Astrocyte (in vitro differentiated cells and primary cell): ENCODE measurements at places on chromosomes 2 and 18.
A peak's percentile ranks its signal among the peaks of the same experiment; 100 is the strongest.

DNA sequence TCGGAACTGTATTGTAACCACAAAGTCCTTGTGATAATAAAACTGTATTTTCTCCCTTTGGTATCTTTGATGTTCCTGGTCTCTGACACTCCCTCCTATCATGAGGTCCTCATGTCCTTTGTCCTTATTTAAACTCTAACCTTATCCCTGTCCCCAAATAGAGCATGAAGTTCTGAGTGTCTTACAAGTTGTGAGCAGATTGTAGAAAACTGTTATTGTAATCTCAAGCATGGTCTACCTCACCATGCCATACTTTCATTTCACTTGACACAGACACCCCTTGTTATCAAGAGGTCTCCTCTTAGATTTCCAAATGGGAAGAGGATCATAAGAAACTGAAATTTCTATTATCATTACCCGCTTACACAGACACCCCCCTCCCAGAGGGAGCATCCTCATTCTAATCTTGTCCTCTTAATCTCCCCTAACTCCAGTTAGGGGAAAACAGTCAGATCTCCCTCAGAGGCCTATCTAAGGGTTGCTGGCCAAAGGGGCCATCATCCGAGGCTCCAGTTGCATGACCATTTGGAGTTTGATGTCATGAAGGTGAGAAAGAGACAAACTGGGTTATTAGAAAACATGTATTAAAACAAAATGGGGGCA lies 29.0 kb downstream of the MYO3B start:
- no peak for DNase-seq

GRCh38 chr18:10197097-10197496 lies 257.3 kb upstream of the APCDD1 start:
- no peak for DNase-seq

DNA sequence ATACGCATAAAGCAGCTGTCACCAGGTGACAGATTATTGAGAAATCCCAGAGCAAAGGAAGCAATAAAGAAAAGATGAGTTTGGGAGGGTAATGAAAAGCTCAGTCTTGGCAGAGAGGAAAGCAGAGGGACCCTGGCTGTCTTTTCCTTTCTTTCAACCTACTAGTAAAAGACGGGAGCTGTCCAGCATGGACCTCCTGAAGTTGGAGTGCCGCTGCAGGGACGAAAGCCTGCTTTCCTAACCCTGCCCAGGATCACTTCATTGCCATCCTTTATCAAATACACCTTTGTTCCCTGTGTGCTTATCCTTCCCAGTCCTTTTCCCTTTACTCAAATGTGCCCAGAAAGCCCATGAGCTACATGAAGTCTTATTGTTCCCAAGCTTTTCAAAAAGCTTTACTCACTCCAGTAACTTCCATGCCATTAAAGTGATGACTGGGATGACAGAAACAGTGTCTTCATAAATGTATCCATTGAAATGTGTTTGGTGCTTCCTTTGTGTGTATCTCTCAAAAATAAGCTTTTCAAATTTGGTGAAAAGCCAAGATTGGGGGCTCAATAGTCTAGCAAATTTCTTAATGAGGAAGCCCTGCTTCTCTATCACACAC lies 3.7 kb upstream of the SPR start:
- DNase-seq = peak; percentile 27

- DNase-seq = no peak
These were observed 420.6 kb upstream of the UBE2E3 start for GRCh38 chr2:180559771-180560170.

- no peak for DNase-seq
These were observed 27.0 kb downstream of the MEIS1 start for GRCh38 chr2:66461664-66462500.

DNA sequence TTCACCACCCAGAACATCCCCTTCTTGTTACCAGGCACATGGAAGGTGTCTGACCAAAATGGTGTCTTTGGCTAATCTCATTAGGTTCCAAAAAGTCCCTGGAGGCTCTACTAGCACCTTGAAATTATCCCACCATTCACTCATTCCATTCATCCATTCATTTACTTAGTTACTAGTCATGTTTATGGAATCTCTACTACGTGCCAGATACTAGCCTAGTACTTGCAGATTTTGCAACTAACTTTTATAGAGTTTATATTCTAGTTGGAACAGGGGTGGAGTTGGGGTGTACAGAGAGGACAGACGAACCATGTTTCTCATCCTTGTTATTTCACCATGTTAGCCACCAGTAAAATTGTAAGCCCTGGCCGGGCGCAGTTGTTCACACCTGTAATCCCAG lies 4.0 kb upstream of the NOP58 start:
- DNase-seq = peak; percentile 25

DNA sequence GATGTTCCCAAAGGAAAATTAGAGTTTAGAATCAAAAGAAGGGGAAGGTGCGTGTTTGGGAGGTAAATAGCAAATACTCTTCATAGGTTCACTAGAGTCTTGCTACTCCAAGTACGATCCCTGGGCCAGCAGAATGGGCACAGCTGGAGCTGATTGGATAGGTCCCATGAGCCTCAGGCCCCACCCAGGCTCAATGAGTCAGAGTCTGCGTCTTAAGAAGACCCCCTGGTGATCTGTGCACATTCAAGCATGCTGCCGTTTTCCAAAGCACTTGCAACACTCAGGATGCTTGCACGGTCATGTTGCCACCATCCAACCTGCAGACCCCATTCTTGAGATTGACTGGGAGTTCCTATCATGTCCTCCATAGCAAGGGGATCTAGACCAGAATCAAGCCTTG lies 40.5 kb downstream of the ABCG8 start:
- DNase-seq = peak; percentile 7

GRCh38 chr2:113058411-113058994 lies 495 bp upstream of the IL36RN start:
- DNase-seq = no peak

DNA sequence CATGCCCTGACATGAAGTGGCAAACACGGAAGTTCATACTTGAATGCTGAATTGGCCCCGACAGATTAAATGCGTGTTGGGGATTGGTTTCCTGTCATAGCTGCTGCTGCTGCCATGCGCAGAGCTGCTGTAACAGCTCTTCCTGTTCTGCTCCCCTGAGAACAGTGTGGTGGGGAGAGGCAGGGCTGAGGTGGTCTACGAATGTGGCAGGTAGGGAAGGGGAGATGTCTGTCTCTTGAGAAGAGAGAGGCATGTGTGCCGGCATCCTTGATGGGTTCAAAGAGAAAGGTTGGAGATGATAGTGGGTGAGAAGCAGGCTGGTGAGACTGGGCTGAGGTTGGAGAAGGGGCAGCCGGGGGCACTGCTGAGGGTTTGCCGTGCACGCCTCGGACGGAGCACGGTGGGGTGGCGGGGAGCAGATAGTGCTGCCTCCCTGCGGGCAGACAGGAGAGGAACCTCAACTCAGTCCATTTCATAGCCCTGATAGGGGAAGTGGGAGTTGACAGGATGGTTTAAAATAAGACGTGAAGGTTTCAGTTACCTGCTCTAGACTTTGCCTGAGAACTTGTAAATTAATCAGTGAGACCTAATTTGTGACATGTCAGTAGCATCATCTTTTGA lies 46.1 kb downstream of the TMEM185B start:
- no peak for DNase-seq

GRCh38 chr18:59646963-59647307 lies 50.3 kb downstream of the CCBE1 start:
- DNase-seq = no peak

DNA sequence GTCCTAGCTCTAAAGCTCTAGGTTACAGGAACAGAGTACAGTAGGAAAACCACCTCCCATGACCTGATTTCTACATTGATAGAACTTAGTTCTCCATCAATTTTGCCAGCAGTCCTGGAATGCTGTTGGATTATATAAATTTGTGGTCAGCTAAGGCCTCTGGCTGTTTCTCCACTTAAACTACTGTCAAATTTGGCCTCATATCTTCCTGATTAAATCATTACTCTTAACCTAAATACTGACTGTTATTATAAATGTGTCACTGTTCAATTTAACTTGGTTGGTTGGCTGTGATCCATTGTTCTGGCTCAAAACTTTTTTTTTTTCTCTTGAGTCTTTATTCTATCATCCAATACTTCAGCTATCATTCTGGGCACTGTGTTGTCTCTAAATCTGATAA lies 71.2 kb downstream of the TGFA start:
- no peak for DNase-seq

DNA sequence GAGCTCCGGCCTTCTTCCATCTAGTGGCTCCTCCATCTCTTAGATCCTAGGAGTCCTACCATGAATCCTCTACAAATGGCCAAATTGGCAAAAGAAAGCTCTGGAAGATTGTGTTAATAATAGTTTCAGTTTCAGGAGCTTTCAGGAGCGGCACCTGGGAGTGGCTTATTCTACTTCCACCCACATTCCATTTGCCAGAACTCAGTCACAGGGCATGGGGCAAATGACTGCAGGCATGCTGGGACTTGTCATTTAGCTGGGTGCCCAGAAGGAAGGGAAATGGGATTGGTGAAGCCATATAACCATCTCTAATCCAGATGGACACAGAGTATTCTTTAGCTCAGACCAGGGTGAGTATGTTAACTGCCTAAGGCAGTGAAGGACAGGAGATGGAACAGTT lies 3.6 kb upstream of the LRATD1 start:
- DNase-seq = no peak
